ENCODE measurements at places on chromosomes 3 and 15.

DNA sequence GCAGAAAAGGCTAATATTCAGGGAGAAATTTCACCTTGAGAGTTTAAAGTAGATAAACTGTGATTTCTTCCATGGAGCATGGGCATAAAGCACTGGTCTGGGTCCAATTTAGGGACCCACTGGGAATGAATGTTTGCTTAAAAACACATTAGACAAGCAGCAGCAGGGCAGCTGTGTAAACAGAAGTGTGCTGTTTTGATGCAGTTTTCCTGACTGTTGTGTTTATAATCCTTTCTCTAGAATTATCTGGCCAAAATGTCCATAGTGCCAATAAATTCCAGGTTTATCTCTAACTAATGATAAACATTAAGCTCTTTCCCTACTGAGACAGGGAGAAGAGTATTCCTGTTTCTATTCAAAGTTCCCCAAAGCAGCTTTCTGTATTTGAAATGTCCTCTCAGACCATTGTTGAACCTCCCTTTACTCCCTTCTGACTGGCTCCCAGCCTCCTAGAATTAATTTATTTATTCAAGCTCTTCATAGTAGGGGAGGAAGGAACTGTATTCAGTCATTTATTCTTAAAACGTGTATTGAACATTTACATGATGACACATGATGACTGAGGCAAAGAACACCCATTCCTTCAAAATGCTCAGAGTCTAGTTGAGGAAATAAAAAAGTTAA lies 7.0 kb upstream of the TM4SF18 start:
- no peak for DNase-seq

DNA sequence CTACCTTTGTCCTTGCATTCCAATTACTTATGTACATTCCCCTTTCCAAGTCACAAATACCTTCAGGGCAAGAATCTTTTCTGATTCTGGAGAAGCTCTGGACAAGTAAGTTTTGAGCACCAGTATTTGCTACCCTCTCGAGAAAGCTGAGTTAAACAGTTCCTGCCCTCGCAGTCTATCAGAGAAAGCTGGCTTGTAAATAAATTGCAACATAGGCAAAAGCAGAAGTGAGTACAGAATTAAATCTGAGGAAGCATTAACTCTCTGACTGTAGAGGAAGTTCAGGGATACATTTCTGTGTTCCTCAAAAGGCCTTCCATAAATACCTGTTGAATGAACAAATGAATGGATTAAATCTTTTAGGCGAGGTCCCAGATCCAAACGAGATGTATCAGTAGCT lies 1.2 kb downstream of the OSBPL11 start:
- DNase-seq: no peak

GRCh38 chr3:131526801-131527347 lies 24.1 kb upstream of the MRPL3 start:
- no peak for DNase-seq

GRCh38 chr3:157488144-157488543 lies 15.1 kb downstream of the VEPH1 start:
- DNase-seq: no peak

DNA sequence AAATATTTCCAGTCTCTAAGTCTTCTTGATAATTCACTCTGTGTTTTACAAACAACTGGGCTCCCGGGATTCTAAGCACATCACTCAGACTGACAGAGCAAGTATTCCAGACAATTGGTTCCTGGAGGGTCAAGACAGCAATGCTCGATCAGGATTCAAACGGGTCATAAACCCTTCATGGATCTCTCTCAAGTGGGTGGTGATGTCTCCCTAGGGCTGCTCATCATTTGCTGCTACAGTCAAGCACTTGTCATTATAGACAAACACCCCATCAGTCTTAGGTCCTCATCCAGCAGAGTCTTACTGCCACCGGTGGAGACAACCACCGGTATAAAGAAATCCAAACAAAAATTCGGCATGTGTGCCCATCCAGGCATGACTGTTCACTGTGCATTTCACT lies 921.1 kb downstream of the FHIT start:
- DNase-seq: no peak

GRCh38 chr3:6680119-6680806 lies 180.7 kb upstream of the GRM7 start:
- DNase-seq: no peak

GRCh38 chr3:177948716-177949425 lies 587.4 kb upstream of the KCNMB2 start:
- no peak for DNase-seq

DNA sequence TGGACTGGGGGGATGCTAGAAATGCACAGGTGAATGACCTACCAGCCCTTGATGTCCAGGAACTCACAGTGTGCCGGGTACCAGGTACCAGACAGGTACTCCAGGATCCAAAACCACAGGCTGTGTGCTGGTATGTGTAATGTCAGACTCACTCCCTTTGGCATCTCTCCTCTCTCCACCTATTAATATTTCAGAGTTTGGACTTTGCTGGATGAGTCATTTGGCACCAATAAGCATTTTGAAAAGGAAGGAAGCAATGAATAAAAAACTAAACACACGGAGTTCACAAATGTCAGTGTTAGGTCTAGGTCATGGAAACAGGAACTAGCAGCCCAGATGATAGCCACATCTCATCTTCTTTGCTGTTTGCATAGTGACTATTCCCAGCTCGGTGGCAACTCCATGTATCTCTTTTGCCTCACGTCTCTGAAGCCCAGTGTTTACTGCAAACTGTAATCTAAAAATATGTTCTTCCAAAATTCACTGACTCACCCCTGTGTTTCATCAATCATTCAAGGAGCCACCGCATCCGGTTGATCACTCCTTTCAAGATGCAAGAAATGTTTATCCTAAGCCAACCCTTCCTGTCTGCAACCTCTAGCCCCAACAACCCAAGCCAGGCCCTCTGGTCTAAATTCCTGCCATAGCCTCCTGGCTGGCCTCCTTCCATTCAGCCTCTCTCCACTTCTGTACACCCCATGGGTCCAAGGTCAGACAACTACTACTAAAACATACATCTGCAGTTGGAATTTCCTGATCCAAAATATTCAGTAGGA lies 8.4 kb downstream of the ITGB5 start:
- no peak for DNase-seq

DNA sequence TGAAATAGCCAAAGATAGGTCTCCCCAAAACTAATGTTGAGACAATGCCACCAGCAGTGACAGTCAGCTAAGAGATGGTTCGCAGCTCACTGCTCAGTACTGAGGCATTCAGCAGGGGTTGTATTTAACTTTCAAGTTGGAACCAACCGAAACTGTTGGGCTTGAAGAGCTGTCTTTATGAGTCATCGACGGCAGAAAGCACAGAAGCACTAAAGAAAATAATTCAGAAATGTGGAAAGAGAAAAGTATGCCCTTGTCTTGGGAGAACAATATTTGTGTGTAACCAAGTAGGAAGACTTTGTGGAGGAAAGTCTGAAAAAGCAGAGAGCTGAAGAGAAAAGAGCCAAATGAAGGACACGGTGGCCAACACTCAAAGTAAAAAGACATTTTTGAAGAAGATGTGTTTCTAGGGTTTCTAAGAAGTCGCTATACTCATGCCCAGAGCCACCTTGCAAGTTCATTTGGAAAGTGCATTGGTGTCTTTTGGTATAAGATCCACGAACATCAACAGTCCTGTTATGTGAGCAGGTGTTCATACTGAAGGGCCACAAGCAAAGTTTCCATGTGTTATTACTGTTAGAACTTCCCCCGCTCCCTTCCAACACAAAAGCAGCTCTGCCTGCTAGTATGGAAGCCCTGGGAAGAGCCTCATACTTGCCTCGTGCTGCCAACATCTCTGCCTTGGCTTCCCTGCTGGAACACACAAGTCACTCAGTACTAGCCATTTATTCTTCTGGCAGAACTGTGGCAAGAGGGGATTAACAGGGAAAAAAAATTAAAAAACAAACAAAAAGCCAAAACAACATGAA lies 4.1 kb upstream of the RARB start:
- no peak for DNase-seq

DNA sequence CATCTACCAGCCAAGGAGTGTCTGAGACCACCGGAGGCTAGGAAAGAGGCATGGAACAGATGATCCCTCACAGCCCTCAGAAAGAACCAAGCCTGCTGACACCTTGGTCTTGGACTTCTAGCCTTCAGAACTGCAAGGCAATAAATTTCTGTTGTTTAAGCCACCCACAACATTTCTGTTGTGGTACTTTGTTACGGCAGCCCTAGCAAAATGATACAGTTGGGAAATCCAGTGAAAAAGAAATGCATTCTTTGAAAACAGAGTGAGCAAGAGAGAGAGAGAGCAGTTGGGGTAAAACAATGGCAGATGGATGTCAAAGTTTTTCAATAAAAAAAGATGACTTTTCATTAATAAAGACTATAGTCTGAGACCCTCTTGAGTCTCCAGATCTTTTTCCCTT lies 219.4 kb downstream of the NFKBIZ start:
- DNase-seq: no peak

DNA sequence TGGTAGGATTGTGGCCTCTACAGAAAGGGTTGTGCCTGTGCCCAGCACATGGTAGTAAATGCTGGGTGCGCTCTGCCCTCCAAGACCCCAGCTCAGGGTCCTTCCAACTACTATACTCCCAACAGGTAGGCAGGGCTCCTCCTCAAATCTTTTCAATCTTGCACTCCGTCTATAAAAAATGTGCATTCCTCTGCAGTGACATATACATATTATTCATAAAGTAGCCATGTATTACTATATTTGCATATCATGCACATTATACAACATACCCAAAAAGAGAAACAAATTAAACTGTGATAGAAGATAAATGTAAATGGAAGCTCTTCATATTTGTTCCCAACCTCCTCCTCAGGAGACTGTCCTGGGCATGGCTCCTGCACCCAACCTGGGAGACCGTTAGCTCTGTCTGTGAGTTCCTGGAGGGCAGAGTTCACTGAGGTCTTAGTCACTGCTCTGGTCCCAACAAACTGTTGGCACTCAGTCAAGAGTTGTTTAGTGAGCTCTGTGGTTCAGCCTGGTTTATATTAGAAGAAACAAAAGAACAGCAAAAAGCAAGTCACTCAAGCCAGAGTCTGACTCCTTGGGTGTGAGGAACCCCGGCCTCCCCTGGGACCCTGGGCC lies 47.7 kb upstream of the GRIP2 start:
- no peak for DNase-seq

- no peak for DNase-seq
Measured at GRCh38 chr15:83115410-83115809, 8.0 kb downstream of the TM6SF1 start.

DNA sequence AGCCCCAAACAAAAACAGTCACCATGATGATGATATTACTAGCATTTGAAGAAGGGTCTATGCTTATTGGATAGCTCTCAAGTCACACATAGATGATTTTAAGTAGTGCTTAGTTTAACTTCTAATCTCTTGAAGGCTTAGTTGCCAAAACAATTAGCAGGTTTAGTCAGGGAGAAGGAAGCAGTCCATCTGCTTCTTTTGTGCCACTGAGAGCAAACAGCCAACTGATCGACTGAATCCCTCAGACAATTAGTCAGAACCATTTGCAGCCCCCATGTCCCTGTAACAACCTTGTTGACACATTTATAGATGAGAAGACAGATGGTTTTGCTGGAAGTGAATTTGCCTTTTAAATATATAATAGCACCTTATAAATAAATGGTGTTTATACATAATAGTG lies 585.1 kb upstream of the SUCLG2 start:
- DNase-seq: no peak

DNA sequence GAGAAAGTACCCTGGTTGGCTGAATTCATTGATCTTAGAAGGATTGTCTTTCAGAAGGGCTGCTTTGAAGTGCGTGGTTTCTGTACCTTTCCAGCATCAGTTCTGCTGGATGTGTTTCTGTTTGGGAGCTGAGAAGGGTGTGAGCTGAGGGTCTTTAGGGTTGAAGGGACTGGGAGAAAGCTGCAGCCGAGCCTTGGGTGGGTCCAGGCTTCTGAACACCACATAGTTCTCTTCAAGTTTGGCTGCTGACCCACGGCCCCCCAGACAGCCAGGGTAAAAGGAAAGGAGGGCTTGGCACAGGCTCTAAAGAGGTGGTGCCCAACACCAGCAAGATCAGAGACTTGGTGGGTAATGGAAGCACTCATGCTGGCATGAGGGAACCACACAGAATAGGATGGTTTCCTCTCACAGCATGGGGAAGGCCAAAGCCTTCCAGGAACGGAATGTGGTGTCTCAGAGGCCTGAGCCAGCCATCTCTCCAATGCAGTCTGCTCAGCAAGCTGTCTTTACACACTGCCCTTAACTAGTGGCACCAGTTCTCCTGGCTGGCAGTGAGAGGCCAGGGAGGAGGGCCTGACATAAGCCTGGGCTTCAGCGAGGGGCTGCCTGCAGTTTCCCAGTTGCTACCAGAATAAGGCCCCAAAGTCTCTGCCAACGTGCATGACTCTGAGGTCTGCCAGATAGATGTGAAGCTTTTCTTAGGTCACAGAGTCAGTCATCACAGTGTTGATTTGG lies 239.0 kb upstream of the TRIM42 start:
- no peak for DNase-seq

GRCh38 chr3:99644746-99645145 lies 6.4 kb downstream of the COL8A1 start:
- no peak for DNase-seq

- no peak for DNase-seq
Measured at GRCh38 chr3:115833074-115833473, 209.8 kb downstream of the GAP43 start.

- DNase-seq: no peak
Measured at GRCh38 chr3:117752984-117753717, 1043.6 kb downstream of the TUSC7 start.

GRCh38 chr15:87620393-87620792 lies 636.1 kb downstream of the NTRK3 start:
- no peak for DNase-seq

GRCh38 chr3:182686033-182686886 lies 107.0 kb upstream of the ATP11B start:
- no peak for DNase-seq

- no peak for DNase-seq
Measured at GRCh38 chr3:9779721-9780457, 10.1 kb upstream of the CAMK1 start.

GRCh38 chr3:58580826-58581327 lies 3.7 kb upstream of the FAM107A start:
- no peak for DNase-seq

DNA sequence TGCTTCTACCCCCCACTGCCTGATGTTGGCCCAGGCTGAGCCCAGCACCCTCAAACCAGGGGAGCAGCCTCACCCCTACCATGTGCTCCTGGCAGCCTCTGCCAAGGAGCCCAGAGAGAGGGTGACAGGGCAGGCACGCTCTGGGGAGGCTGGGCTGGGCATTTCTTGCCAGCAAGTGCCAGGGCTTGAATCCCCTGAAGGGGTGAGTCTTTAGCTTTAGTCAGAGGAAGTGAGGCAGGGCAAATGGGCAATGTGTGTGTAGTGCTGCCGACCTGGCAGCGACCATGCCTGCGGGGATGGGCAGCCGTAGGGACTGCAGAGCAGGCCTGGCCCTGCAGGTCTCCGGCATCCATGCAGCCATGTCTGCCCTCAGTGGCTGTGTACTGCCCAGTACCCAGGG lies 18.1 kb downstream of the DUSP7 start:
- DNase-seq: no peak

GRCh38 chr15:27017168-27017809 lies 46.3 kb downstream of the GABRG3 start:
- DNase-seq: peak; percentile 6

Data from stimulated activated CD4-positive, alpha-beta T cell treated with anti-CD3 and anti-CD28 coated beads, Interleukin-12 subunit alpha, Interleukin-12 subunit beta, amount 100 ng/mL, for 48 hours (primary cell).